ENCODE measurements at places on chromosomes 12 and 14.

DNA sequence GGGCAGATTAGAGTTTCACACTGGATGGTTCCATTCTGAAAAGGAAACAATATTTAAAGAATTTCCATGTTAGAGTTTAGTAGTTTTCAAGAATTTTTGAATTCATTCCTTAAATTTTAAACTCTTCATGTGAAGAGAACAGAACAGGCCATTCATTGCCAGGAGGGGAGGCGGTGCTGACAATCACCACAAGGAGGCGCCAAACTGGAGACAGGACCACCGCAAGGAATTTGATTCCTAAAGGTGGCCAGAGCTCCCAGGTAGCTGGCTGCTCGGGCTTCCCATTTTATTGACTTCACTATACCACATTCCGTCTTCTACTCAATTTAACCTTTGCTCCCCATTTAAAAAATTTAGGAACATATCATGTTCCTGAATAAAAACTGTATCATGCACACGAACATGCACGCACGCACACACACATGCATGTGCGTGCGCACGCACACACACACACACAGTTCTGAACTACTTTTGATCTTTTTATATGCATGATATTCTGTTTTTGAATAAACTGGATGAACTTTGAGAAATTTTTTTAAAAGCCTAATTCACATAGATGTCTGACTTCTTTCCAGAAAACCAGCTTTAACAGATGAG, 101.2 kb downstream of the NELL2 start:
- no peak for DNase-seq

DNA sequence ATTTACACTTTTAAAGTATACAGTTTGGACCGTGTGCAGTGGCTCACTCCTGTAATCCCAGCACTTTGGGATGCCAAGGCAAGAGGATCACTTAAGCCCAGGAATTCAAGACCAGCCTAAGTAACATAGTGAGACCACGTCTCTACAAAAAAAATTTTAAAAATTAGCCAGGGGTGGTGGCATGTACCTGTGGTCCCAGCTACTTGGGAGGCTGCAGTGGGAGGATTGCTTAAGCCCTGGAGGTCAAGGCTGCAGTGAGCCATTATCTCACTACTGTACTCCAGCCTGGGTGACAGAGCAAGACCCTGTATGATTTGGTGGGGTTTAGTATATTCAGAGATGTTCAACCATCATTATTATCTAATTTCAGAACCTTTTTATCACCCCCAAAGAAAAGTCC, 4.7 kb downstream of the EIF4B start:
- no peak for DNase-seq

- peak; percentile 85 for DNase-seq
Measured at GRCh38 chr12:104702565-104703139, 245.9 kb downstream of the CHST11 start.

- no peak for DNase-seq
Measured at GRCh38 chr12:16347391-16348298, at the start of gene MGST1. TSS of gene MGST1 (plus strand) at chr12:16347645. CDS start at chr12:16354253, 6,608 bp downstream.

GRCh38 chr12:97639702-97640101, 177.1 kb downstream of the RMST start:
- DNase-seq = no peak

GRCh38 chr12:20446836-20447235, 78.5 kb downstream of the PDE3A start:
- no peak for DNase-seq

GRCh38 chr12:117165342-117165741, 24.9 kb downstream of the FBXO21 start:
- DNase-seq = no peak

DNA sequence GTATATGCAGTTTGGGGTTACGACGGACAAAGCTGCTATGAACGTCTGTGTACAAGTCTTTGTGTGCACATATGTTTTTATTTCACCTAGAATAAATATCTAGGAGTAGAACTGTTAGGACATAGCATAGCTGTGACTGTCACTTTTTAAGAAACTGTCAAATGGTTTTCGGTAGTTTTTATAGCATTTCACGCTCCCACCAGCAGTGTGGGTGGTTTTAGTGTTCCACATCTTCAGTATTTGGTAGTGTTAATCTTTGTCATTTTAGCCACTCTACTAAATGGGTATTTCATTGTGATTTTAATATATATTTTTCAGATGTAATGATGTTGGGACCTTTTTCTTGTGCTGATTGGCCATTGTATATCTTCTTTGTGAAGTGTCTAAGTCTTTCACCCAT, 109.1 kb upstream of the BCAT1 start:
- no peak for DNase-seq

All from GM04503 (cell line).